Karpas-422 (cell line): ENCODE measurements at places on chromosomes 6 and 20. TPM values are rescaled to one million over a fixed set of nuclear protein-coding genes. Genes with fewer than 3 reads are reported as not detected.
A peak's percentile ranks its signal among the peaks of the same experiment; 100 is the strongest.

DNA sequence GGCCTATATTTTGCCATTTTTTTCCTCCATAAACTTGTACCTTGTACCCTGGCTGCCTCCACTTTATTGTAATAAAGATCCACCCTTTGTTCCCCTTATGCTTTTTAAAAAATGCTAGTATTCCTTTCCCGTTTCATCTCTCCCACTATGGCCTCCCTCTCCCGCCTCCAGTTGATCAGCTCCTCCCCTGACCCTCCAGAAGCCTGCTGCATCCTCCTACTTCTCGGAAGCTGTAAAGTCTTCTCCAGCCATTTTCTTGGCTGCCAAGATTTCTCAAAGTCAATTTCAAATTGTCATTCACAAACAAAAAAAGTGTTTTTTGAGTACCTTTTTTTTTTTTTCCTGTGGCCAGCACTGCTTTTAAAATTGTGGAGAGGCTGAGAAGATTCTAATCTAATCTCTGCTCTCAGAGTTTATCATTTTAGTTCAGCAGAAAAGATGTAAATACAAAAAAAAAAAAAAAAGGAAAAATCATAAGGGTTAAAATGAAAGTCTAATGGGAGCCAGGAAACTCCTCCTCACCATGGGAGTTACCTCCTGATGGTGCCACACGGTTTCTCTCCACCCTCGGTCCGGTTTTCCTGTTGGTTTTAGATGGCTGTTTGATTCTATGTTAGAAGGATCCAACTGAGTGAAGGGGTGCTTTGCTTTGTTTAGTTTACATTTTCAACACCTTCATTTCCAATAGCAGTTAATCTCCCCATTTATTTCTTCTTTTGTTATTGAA, 103.0 kb upstream of the KCNK16 start:
- H3K4me1 ChIP-seq: no peaks in the 10 kb centered on the region
- no peak for DNase-seq
- no peaks in the 10 kb centered on the region for H3K27me3 ChIP-seq
- H3K36me3 ChIP-seq: no peaks in the 10 kb centered on the region

DNA sequence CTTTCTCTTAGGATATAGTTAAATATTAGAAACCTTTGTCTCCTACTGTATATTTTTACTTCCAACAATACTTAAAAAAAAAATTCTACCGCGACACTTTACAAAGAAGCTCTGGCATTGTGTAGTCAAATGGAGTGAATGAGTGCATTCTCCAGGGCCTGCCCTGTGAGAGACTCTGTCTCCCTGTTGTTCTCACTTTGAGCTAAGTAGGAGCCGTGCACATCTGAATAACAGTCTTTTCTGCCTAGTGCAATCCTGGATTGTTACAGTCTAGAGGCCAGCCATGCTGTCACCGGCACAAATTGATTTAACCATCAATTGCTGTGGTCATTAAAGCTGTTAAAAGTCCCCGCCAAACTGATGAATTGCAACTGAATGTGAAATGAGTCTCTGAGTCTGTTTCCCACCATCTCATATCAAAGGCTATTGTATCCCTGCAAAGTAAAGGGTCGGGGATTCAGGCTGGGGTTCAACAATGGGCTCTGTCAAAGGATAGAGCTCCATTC, 156.0 kb downstream of the RFPL4B start:
- no peak for DNase-seq
- H3K36me3 ChIP-seq: no peaks in the 10 kb centered on the region
- H3K4me3 ChIP-seq: no peak overlapping the region
- H3K27me3 ChIP-seq: no peaks in the 10 kb centered on the region
- no peaks in the 10 kb centered on the region for H3K4me1 ChIP-seq

The C6orf118 gene
- total RNA-seq: not detected in 2 replicates

DNA sequence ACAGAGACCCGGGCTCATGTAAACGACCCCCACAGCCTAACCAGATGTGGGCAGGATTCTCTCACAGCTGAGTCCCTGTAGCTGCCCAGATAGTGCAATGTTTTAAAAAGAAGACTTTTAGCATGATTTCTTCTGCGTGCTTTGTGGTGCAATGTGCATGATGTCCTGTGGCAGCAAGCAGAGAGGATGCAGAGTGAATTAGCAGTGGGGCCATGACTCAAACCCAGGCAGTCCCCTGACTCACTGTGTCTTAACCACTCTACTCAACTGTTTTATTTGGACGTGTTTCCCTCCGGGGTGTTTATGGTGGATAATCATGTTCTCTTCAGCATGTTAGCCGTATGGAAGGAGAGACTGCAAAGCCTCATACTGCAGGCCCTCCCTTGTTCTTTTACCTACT, 247.9 kb downstream of the SLC24A3 start:
- H3K27me3 ChIP-seq: no peaks in the 10 kb centered on the region
- no peak overlapping the region for H3K4me3 ChIP-seq
- no peaks in the 10 kb centered on the region for H3K36me3 ChIP-seq
- no peak overlapping the region for H3K27ac ChIP-seq

GRCh38 chr6:88301888-88302768, 136.0 kb upstream of the CNR1 start:
- DNase-seq: no peak
- no peak overlapping the region for H3K27ac ChIP-seq
- H3K4me3 ChIP-seq: no peak overlapping the region

- no peaks in the 10 kb centered on the region for H3K36me3 ChIP-seq
- H3K4me3 ChIP-seq: no peak overlapping the region
- H3K4me1 ChIP-seq: peaks cover 25% of the 10 kb centered on the region
- no peaks in the 10 kb centered on the region for H3K27me3 ChIP-seq
- no peak overlapping the region for H3K27ac ChIP-seq
- DNase-seq: no peak
Observed at GRCh38 chr6:46356543-46356942, 134.7 kb downstream of the RCAN2 start.

DNA sequence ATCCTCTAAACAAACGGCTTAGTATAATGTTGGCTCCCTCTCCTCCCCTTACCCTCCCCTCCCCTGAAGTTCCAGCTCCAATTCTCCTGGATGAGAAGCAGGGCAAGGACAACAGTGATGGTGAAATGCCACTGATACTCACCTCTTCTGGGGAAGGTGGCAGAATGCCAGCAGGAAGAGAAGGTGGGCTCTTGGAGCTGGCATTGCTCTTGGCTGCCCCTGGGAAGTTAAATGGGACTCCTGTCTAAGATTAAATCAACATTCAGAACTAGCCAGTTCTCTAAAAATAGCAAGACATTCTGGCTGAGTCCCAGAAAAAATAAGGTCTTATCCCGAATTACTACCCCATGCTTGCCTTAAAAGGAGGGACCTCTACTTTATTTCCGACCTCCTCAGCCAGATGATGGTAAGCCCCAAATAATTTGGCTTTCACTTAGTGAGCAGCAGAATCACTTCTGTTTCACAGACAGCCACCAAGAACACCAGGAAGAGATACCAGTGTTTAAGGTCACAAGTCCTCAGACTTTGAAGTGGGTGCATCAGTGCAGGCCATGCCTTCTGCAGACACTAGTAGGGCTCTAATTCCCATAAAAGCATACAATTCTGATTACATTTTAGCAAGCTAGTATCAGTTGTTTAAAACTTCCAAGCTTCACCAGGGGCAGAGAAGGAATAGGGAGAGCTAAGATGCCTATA, 46.0 kb upstream of the IL17A start:
- H3K4me1 ChIP-seq: no peaks in the 10 kb centered on the region
- H3K36me3 ChIP-seq: no peaks in the 10 kb centered on the region
- H3K4me3 ChIP-seq: no peak overlapping the region
- DNase-seq: no peak

The ABHD16B gene
- not detected in 2 replicates for total RNA-seq

The RIPOR2 gene
- 72.1 and 73.8 TPM in 2 replicates for total RNA-seq

The TFAP2D gene
- total RNA-seq: not detected in 2 replicates

GRCh38 chr6:166032366-166033200, 135.1 kb downstream of the TBXT start:
- no peak overlapping the region for H3K27ac ChIP-seq
- H3K36me3 ChIP-seq: no peaks in the 10 kb centered on the region
- H3K4me1 ChIP-seq: no peaks in the 10 kb centered on the region
- H3K27me3 ChIP-seq: no peaks in the 10 kb centered on the region

GRCh38 chr20:63092660-63093215, 86.0 kb upstream of the BHLHE23 start:
- H3K27me3 ChIP-seq: no peaks in the 10 kb centered on the region
- DNase-seq: no peak
- H3K36me3 ChIP-seq: no peaks in the 10 kb centered on the region

- H3K27ac ChIP-seq: no peak overlapping the region
- no peak for DNase-seq
- H3K36me3 ChIP-seq: no peaks in the 10 kb centered on the region; the same call in 1 of the 2 replicates
Observed at GRCh38 chr20:17935186-17935585, 33.4 kb downstream of the SNX5 start.

The BFSP1 gene
- not detected in 2 replicates for total RNA-seq

DNA sequence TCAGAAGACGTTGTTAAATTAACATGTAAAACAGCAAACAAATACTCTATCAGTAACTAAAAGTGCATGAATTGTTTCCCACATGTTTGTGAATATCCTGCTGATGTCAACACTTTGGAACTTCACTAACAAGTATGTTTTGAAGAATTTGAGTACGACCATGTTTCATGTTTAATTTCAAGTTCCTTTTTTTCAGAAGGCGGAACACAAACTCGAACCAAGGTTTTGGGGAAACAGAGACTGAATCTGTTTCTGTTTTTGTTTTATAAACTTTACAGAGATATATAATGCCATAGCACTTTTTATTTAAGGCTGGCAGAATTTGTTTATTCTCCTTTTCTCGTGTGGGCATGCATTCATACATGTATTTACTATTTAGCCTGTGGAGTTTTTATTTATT, 509.3 kb upstream of the CITED2 start:
- no peaks in the 10 kb centered on the region for H3K36me3 ChIP-seq
- peak; percentile 36 for DNase-seq
- peaks cover 9% of the 10 kb centered on the region for H3K4me1 ChIP-seq
- no peak overlapping the region for H3K27ac ChIP-seq

GRCh38 chr20:20837574-20838021, 125.2 kb upstream of the RALGAPA2 start:
- H3K36me3 ChIP-seq: no peaks in the 10 kb centered on the region
- H3K27ac ChIP-seq: no peak overlapping the region
- peak; percentile 80 for DNase-seq
- H3K4me1 ChIP-seq: no peaks in the 10 kb centered on the region
- no peaks in the 10 kb centered on the region for H3K27me3 ChIP-seq

GRCh38 chr20:34753706-34754461, 49.7 kb downstream of the TP53INP2 start:
- no peak overlapping the region for H3K27ac ChIP-seq
- peaks cover 36% of the 10 kb centered on the region; the same call in 1 of the 2 replicates for H3K36me3 ChIP-seq
- H3K27me3 ChIP-seq: no peaks in the 10 kb centered on the region
- no peak for DNase-seq

The SPEF1 gene
- not detected in 2 replicates for total RNA-seq

DNA sequence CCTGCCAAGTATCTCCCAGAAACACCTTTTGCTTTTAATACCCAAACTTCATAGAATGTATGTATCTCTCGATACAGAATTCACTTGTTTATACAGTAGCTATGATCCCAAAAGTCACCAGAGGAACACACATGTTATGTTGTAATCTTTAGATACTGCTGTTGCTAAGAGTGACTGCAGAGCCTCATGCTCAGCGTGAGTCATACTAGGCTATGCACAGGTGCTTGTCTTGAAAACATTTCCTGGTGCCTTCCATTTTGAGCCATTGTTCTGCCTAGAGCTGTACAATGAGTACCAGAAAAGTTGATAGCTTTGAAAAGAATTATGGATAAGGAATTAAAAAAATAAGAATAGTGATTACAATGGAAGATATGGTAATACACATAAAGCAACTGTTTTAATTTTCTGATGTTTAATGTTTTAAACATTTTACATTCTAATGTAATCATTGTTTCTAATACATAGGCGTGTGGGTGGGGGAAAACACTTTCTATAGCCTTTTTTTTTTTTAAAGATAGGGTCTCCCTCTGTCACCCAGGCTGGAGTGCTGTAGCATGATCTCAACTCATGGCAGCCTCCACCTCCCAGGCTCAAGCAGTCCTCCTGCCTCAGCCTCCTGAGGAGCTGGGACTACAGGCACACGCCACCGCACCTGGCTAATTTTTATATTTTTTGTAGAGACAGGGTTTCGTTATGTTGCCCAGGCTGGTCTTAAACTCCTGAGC, 79.4 kb downstream of the CD24 start:
- H3K27me3 ChIP-seq: 0 out of 2 replicates have a peak, but pooled peaks cover 3% of the 10 kb centered on the region
- H3K36me3 ChIP-seq: no peaks in the 10 kb centered on the region
- no peak for DNase-seq
- no peaks in the 10 kb centered on the region for H3K4me1 ChIP-seq

GRCh38 chr6:3007571-3007970, 7.9 kb downstream of the NQO2 start:
- H3K4me1 ChIP-seq: peaks cover 19% of the 10 kb centered on the region
- no peak overlapping the region for H3K4me3 ChIP-seq
- no peaks in the 10 kb centered on the region for H3K36me3 ChIP-seq
- no peak overlapping the region for H3K27ac ChIP-seq

The GGTLC1 gene
- total RNA-seq: not detected in 2 replicates

The TAGAP gene
- total RNA-seq: 16.2 and 16.5 TPM in 2 replicates

DNA sequence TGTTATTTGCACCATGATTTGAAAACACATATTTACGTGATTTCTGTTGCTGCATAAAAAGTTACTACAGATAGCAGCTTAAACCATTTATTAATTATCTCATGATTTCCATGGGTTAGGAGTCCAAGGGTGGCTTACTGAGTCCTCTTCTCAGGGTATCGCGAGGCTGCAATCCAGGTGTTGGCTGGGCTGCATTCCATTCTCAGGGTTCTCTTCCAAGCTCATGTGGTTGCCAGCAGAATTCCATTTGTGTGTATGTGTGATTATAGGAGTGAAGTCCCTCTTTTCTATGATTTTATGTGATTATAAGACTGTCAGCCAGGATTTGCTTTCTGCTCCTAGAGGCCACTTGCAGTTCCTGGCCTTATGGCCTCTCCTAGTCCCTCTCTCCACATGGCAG, 135.1 kb downstream of the FAM83B start:
- H3K36me3 ChIP-seq: no peaks in the 10 kb centered on the region
- H3K4me1 ChIP-seq: no peaks in the 10 kb centered on the region
- H3K27me3 ChIP-seq: no peaks in the 10 kb centered on the region

The GPR31 gene
- not detected in 2 replicates for total RNA-seq

DNA sequence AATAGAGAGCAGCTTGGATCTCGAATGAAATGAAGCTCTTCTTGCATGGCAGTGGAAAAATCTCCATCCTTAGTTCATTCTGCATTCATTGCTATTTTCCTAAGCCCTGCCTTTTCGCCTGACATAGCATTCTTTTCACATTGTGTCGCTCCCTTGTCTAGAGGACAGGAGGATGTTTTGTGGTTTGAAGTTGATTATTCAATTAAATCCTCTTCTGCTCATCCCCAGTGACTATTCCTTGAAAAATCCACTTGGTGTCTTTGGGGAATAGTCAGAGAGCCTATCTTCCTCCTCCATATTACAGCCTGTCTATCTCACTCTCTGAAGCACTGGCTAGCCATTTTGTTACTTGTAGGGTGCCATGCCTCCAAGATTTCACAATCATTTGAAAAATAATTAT, 161.2 kb downstream of the KLHL32 start:
- H3K4me3 ChIP-seq: no peak overlapping the region
- H3K27ac ChIP-seq: no peak overlapping the region
- H3K36me3 ChIP-seq: no peaks in the 10 kb centered on the region
- H3K27me3 ChIP-seq: no peaks in the 10 kb centered on the region

- no peaks in the 10 kb centered on the region for H3K4me1 ChIP-seq
- H3K36me3 ChIP-seq: no peaks in the 10 kb centered on the region
- H3K27ac ChIP-seq: no peak overlapping the region
- no peak for DNase-seq
- H3K4me3 ChIP-seq: no peak overlapping the region
Observed at GRCh38 chr6:155372256-155372655, 58.0 kb upstream of the TFB1M start.
